ENCODE measurements at places on chromosomes 1 and 21.

DNA sequence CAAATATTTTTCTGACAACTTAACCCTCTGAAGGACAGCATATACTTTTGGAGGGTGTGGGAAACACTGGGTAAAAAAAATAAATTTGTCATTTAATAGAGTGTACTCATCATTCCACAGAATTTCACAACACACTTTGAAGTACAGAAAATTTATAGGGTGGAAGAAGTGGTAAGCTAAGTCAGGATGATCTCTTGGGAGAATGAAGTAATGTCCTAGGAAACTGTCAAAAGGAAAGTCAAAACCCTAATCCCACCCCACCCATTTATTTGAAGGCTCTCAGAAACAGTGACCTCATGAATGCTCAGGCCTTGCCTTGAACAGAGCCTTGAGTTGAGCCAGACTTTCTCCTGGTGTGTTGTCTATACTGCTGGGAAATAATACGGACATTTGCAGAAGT is 7.3 kb upstream of the UAP1 start:
- DNase-seq, result no peak

- no peak for DNase-seq
These were observed 105.5 kb downstream of the MACF1 start for GRCh38 chr1:39310015-39310414.

DNA sequence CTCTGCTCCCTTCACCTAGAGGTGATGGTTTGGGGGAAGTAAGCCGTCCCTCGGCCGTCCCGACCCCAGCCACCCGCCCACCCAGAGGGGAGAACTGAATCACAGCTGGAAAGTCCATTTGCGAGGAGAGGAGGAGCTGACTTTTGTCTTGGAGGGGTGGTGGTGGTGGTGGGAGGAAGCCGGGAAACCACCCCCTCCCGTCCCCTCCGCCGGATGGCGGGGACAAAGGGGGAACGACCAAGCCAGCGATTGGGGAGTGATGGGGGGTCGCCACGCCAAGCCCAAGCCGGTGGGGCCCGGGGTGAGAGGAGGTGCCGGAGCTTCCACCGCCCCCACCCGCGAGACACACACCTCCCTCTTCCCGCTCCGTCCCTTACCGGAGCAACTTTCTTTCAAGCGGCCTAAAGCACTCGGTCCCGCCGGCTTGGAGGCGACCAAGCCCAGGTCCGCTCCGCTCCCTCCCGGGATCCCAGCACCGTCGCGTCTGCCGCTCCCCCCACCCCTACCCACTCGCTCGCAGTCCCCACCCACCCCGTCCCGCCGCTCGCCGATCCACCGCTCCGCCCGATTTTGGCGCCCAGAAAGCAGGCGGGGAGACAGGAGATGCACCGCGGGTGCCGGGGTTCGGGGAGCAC is 540 bp downstream of the ARHGEF2 start:
- no peak for DNase-seq

- peak; percentile 71 for DNase-seq
These were observed 54.8 kb upstream of the SOD1 start for GRCh38 chr21:31604591-31605190.

- no peak for DNase-seq
These were observed 4.2 kb downstream of the IGSF21 start for GRCh38 chr1:18111605-18112297.

- no peak for DNase-seq
These were observed 7.5 kb downstream of the OLFML3 start for GRCh38 chr1:113986802-113987201.

DNA sequence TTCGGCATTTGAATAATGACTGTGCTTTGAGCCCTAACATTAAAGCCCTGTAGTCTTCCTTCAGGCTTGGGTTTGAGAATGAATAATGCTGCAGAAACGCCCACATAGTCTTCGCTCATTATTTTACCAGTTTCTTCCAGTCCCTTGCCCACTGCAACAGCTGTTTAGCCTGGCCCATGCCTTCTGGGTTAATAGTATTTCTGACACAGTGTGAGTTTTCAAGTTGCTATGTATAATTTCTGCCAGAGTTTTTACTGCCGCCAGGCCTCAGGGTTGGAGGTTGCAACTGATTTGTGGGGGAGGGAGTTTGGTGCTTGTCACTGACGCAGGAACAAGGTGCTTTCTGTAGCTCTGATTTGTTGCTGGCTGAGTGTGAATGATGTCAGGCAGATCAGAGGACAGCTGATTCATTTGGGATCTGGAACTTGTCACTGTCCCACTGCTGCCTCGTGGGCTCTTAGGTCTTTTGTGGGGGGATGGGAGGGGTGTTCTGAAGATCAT is 109.8 kb downstream of the MAST2 start:
- DNase-seq, result no peak

DNA sequence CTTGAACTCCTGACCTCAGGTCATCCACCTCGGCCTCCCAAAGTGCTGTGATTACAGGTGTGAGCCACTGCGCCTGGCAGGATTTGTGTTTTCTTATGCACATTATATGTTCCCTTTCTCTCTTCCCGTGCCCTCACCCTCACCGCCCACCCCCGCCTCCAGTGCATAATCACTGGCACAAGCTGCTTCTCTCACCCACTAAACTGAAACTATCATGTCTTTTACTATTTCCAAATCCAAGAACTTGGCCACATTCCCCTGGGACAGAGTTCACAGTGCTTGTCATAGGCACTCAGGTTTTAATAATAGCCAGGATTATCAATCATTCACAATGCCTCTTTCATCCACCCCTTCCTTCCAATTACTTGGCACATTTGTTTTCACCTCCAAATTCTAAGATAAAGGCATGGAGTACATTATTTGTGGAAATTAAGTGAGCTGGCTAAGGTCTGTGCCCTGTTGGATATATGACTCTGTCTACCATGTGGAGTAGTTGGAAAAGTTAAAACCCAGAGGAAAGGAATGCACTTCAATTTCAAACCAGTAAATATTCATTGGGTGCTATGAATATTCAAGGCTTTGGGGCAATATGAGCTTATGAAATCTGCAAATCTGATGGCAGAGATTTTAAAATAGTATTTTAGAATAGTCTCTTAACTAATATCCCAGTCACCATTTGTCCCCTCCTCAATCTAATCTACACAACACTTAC is 17.6 kb upstream of the MAPKAPK2 start:
- no peak for DNase-seq

- no peak for DNase-seq
These were observed 111.8 kb downstream of the MRPS6 start for GRCh38 chr21:34185026-34185750.

DNA sequence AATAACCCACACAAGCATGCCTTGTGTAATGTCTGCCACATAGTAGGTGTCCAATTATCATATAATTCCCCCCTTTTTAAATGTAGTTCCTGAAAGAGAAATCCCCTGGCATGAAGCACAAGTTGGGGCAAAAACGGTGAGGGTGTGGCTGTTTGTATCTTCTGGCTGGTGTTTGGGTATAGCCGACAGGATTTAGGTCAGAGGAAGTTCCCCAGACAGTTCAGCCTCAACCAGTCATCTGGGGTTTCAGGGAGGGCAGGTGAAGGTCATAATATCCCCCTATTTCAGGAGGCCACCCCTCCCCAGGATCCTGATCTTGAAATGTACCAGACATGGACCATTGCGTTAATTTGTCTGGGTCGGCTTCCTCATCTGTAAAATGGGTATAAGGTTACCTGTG is 29.1 kb upstream of the JUN start:
- peak; percentile 45 for DNase-seq

GRCh38 chr1:31645274-31645568 is 545 bp upstream of the PEF1 start:
- no peak for DNase-seq

DNA sequence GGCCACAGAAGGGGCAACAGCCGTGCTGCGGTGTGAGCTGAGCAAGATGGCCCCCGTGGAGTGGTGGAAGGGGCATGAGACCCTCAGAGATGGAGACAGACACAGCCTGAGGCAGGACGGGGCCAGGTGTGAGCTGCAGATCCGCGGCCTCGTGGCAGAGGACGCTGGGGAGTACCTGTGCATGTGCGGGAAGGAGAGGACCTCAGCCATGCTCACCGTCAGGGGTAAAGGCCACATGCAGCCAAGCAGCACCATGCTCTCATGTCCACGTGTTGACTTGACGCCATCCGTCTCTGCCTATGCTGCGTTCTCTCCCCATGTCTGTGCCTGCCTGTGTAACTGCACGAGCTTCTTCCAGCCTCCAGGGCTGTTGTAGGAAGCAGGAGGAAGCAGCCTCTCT is 85.5 kb downstream of the OBSCN start:
- DNase-seq, result no peak

GRCh38 chr21:31410499-31411131 is 66.6 kb upstream of the TIAM1 start:
- no peak for DNase-seq

GRCh38 chr1:12556368-12556930 is 61.6 kb downstream of the DHRS3 start:
- no peak for DNase-seq

DNA sequence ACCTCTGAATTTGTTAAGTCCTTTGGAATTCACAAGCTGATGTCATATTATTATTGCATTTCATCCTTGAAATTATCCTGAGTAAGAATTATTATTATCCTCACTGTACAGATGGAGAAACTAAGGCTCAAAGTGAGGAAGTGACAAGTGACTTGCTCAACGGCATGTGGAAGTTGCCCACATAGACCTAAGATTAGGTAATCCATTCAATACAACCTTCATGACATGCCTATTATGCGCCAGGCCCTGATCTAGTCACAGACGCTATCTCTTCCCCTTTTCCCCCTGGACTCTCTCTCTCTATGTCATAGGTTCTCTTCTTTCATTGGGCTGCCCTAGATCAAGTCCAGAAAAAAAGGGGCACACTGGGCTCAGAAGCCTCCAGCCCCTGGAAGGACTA is 84.9 kb upstream of the KCNK2 start:
- no peak for DNase-seq

DNA sequence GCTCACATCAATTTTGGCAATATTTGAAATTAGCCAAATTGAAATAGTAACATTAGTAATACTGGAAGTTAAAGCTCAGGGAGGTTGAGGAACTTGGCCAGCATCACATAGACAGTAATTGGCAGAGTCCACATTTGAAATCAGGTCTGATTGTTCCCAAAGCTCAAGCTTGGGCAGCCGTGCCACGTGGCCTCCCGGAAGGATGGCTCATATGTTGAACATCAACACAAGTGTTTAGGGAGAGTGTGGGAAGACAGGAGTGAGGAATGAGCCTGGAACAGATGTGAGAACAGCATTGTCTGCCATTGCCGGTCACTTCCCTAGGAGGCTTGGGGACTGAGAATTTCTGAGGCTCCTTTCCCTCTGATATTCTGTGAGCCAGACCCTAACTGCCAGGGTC is 40.2 kb upstream of the RBM15 start:
- DNase-seq, result no peak

DNA sequence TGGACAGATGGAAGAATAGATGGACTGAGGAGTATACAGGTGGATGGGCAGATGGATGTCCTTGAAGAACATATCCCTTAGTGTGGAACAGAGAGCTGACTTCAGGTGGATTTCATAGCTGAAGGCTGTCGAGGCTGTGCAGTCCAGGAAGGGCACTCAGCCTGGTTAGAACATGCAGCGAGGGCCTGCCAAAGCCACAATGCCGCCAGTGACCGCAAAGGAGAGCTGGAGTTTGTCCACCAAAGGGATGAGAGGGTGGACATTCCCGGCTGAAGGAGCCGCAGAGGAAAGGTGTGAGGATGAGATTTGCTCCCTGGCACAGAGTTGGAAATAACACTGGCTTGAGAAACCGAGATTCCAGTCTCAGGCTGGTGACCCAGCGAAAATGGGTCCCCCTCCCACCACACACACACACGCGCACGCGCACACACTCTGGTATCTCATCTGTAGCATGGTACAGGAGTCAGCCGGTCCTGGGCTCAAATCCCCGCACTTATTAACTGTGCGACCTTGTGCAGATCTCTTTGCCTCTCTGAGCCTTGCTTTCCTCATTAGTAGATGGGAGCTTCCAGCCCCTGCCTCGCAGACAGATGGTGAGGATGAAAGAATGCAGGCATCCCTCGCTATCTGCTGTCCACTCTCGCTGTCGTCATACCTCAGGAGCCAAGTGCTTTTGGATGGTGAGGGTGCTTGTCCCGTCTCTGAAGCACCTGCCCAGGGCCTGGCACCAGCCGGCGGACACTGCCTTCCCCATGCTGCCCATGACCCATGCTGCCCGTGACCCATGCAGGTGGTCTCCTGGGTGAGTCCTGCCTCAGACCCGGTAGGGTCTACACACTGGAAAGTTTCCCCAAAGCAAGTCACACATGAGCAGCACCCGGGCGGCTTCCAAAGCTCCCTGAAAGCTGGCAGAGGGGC is 26.8 kb upstream of the EFHD2 start:
- no peak for DNase-seq

- DNase-seq, result no peak
These were observed 156.0 kb downstream of the SLC45A1 start for GRCh38 chr1:8473891-8474300.

- DNase-seq, result no peak
These were observed 21.1 kb downstream of the KLHDC7A start for GRCh38 chr1:18501833-18502232.

DNA sequence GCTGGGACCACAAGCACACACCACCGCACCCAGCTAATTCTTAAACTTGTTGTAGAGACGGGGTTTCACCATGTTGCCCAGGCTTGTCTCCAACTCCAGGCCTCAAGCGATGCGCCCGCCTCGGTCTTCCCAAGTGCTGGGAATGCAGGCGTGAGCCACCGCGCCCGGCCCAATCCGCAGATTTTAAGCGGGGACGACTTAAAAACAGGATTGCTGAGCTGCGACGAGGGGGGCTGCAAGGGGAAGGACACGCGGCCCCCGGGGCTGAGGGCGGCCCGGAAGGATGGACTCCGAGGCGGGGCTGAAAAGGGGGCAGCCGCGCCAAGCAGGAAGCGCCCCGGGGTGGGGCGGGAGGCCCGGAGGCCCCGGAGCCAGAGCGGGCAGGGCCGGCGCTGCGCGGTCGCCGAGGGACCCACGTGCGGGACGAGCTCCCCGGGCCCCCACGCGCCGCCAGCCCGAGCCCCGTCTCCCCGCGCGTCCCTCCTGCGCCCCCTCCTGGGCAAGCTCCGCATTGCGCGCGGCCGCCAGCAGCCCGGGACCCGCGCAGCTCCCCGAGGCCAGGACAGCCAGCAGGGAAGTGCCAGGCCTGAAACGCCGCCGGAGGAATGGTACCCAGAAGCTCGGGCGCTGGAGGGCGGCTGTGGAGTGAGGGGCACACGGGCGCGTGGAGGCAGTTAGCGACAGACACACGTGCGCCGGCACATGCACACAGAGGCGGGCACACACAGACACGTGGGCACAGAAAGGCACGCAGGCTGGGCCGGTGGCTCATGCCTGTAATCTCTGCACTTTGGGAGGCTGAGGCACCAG is 5.5 kb upstream of the PRKCZ start:
- peak; percentile 74 for DNase-seq

DNA sequence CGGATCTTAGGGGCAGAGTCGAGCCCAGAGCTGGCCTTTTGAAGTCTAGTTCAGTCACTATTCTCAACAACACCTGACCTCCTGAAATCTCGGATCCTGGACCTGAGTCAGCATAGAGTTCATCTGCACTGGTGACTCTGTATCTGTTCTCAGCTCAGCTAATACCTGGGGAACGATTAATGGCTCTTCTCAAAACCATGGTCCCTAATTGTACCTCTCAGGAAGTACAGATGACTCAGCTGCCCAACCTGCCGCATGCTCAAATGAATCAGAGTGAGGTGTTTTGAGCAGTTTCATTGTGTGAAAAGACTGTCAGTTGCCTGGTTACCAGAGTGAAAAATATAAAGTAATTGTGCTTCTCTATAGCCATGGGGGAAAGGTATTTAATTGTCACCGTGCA is 89.2 kb downstream of the SLC35F3 start:
- no peak for DNase-seq
